ENCODE measurements at places on chromosomes 13 and 19.

- DNase-seq: no peak
Measured at GRCh38 chr13:42086582-42086981, 38.1 kb downstream of the DGKH start.

DNA sequence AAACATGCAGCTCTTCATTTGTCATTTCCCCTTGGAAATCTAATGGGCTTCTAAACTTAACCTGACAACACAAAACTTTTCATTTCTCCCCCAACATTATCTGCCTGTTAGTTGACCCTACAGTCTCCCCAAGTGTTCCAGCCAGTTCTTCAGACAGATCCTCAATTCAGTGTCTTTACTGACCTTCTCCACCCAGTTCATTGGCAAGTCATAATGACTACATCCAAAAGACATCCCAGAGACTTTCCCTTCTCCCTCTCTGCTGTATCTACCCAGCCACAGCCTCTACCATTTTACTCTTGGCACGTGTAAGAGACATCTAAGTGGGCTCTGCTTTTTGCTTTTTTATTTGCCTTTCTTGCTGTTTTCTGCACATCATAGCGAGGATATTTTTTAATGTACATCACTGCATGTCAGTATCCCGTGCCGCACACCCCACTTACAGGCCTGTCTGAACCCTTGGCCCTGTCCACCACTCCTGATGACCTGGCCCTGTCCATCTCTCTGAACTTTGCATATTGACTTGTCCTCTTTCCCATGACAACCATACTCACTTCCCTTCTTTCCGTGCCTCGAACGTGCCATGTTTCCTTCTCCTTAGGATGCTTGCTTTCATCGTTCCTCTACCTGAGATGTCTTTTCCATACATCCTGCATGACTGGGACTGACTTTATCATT lies 391.9 kb downstream of the IRS2 start:
- DNase-seq: no peak

DNA sequence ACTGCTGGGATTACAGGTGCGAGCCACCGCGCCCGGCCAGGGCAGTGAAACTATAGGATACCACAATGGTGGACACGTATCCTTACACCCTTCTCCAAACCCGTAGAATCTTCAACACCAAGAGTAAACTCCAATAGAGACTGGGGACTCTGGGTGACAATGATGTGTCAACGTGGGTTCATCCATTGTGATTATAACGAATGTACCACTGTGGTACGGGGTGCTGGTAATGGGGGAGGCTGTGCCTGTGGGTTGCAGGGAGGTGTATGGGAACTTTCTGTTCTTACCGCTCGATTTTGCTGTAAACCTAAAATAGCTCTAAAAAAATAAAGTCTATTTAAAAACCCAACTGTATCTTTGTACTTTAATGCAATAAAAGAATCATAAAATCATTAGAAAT lies 11.6 kb downstream of the GNG7 start:
- no peak for DNase-seq

DNA sequence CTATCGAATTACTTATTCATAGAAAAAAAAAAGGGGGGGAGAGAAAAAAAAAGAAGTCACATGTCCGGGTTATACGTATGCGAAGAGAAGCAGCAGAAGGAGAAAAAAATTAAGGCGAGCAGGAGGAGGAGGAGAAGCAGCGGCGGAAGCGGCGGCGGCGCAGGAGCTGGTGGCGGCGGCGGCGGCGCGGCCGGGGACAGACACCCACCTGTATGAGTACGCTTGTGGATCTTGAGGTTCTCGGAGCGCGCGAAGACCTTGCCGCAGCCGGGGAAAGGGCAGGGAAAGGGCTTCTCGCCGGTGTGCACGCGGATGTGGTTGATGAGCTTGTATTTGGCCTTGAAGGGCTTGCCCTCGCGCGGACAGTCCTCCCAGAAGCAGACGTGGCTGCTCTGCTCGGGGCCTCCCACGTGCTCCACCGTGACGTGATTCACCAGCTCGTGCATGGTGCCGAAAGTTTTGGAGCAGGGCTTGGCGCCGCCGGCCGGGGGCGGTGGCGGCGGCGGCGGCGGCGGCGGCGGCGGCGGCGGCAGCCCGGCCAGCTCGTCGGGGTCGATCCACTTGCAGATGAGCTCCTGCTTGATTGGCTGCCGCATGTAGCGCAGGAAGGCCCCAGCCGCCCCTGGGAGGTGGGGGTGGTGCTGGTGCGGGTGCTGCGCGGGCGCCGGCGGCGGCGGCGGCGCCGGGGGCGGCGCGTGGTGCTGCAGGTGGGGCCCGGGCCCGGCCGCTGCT lies 1.5 kb downstream of the ZIC5 start:
- peak; percentile 67 for DNase-seq

DNA sequence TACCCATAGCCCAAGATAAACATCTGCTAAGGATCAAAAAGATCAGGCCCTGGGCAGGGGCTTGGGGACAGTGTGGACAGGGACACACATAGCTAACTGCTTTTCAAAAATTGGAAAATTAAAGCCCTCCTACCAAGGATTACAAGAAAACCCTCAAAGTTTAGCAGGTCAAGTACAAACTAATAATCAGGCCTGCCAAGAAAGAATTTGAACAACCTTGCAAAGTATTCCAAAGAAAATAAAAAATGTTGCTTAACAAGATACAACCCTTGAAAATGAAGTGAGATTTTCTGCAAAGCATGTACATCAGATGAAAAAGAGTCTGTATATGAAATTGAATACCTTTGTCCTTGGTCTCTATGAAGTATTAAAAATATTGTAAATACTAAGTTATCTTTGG lies 67.3 kb downstream of the KLF12 start:
- no peak for DNase-seq

- DNase-seq: no peak
Measured at GRCh38 chr13:87259479-87260083, 411.6 kb upstream of the SLITRK5 start.

GRCh38 chr19:6060600-6061375 lies 49.5 kb downstream of the RFX2 start:
- peak; percentile 60 for DNase-seq

GRCh38 chr19:58406818-58407657 lies 1.4 kb upstream of the ZNF584 start:
- peak; percentile 33 for DNase-seq

GRCh38 chr13:73063166-73063565 lies 4.4 kb downstream of the KLF5 start:
- DNase-seq: no peak

DNA sequence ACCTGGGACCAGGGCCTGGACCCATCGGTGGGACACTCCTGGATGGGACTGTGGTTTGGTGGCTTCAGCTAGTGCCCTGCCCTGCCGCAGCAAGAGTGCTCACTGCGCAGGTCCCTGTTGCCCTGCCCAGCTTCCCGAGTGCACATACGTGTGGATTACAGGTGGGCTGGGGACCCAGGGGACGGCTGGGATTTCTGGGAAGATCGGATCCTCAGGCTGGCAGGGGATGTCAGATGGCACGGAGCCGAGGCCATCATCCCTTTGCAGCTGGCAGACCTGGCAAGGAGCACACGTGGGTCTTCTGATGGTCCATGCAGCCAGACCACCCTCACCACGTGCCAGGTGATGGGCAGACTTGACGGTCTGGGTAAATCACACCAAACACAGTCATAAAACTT lies 69.3 kb downstream of the CHST8 start:
- no peak for DNase-seq

- peak; percentile 62 for DNase-seq
Measured at GRCh38 chr19:6963937-6964336, 57.3 kb downstream of the MBD3L2B start.

GRCh38 chr13:75785130-75785529 lies 149.0 kb downstream of the LMO7 start:
- no peak for DNase-seq

- no peak for DNase-seq
Measured at GRCh38 chr19:46574533-46574932, 26.6 kb upstream of the CALM3 start.
